ENCODE measurements at places on chromosomes 11 and 22.

GRCh38 chr11:32847511-32847910 lies 17.8 kb downstream of the PRRG4 start:
- no peak for DNase-seq

DNA sequence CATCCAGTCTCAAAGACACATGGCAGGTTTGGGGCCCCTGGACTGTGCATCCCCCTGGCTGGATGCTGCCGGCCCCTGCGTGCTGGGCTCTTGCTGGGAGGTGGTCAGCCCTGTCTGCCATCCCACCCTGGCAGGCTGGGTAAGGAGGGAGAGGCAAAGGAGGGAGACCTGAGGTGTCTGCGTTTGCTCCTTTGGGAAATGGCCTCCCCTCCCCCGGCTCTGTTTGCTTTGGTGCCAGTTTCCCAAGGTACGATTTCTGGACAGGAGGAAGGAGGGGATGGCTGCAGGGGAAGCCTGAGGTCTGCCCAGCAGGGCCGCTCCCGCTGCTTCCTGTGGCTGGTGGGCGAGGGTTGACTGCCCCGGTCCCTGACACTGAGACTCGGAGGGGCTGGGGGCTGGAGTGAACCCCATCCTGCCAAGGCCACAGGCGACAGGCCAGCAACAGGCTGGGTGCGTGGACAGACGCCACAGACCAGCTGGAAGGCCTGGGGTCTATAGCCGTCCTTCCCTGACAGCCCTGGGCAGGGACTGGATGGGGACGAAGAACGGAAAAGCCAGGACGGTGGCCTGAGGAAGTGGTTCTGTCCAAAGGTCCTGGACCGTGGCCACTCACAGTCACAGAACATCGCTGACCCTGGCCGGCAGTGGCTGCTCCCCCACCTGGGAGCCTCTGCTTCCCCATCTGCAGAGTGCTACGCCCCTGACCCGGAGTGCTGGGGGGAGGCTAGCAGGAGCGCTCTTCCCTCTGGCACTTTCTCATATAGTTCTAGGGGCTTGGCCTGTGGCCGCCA lies 38.0 kb downstream of the OSBPL5 start:
- no peak for DNase-seq

DNA sequence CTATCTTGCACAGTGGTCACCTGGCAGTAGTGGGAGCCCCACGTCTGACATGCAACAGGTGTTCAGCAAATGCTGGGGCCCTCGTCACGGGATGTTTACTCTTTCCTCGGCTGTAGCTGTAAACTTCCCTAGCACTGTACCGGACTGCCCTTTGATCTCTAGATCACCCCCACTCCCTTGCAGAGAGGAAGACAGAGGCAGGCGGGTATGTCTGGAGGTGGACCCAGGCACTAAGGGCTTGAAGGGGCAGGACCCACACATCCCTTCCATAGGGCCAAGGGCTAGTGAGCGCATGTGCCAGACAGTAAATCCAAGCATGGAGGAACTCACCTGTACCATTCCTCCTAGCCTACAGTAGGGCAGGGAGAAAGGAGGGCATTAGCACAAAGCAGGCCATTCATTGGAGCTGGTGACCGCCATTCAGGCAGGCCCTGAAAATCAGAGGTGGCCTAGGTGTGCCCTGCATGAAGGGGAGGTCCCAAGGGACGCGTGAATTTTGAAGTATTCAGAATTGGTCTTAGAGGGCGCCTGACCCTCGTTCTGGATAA lies 1.9 kb upstream of the SMTN start:
- no peak for DNase-seq

DNA sequence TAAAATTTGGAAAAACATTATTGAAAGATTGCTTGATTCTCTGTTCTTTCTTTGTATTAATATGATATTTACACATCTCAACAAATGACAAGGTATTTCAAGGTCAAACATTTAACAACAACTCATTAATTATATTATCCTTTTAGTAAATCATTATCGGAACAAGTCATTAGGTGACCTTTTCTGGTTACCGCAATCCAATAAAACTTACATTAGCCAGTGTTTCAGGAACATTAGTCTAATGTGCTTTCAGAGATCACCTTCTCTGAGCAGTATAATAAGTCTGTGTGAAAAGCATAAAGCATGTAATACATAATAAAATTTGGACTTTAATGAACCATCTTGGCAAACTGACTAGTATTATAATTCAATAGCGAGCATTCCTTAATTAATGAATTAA lies 1466.4 kb downstream of the FAM181B start:
- DNase-seq: no peak

GRCh38 chr11:117220999-117221774 lies 10.7 kb downstream of the PCSK7 start:
- DNase-seq: no peak

GRCh38 chr11:130181295-130182272 lies 22.0 kb downstream of the ST14 start:
- peak; percentile 81 for DNase-seq

- no peak for DNase-seq
Measured at GRCh38 chr22:49951000-49951677, 9.4 kb upstream of the PIM3 start.
